ENCODE measurements at places on chromosomes 12 and 14.

- peak; percentile 35 for DNase-seq
These were observed 972 bp downstream of the SAMD4A start for GRCh38 chr14:54567639-54568561.

DNA sequence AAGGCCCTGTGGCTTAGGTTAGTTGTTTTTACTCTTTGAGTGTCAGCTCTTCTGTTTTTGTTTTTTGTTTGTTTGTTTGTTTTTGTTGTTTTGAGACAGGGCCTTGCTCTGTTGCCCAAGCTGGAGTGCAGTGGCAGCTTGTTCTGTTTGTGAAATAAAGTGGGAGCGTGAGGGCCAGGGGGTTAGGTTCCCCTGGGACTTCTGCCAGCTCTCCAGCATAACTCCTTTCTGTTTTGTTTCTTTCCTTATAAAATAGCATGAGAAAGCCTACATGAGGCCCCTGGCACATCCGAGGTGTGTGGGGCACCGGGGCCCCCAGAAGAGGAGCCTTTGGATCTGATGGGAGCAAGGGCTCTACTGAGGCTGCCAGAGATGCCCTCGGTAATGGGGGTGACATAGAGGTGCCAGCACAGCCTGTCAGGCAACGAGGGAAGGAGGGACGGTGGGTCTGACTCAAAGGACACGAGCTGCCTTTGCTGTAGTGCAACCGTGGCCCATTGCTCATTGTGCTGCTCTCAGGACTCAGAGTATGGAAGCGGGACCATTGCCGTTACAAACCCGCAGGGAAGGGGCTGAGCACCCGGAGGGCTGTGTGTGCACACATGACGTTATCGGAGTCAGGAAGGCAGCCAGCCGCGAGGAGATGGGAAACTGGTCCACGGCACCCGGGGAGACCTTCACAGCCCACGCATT, 9.1 kb upstream of the SERPINA11 start:
- no peak for DNase-seq

DNA sequence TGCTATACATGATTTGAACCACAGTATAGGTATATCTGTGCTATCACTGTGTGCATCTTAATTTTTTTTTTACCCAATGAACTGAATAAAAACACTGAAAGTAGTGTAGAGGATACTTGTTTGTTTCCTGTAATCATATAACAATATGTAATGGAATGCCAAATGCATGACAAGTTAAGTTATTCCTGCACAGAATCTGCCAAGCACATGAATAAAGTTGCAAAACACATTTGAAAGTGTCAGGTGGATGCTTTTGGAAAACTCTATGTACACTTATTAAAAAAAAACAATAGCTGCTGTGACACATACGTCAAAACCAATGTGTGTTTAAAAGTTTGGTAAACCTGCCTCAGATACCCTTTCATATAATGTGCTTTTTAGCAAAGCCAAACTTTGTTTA, 1638.1 kb upstream of the SEL1L start:
- no peak for DNase-seq

- DNase-seq, result no peak
These were observed 94.8 kb downstream of the POLR3B start for GRCh38 chr12:106452309-106452708.

GRCh38 chr14:36485773-36486172, 34.3 kb downstream of the NKX2-1 start:
- no peak for DNase-seq

GRCh38 chr12:15196221-15196620, 25.0 kb downstream of the RERG start:
- no peak for DNase-seq

- peak; percentile 89 for DNase-seq
These were observed at the start of gene GPX2 for GRCh38 chr14:64942531-64943111. Gene GPX2 (minus strand): TSS chr14:64942745. CDS start chr14:64942726, 19 bp downstream.

DNA sequence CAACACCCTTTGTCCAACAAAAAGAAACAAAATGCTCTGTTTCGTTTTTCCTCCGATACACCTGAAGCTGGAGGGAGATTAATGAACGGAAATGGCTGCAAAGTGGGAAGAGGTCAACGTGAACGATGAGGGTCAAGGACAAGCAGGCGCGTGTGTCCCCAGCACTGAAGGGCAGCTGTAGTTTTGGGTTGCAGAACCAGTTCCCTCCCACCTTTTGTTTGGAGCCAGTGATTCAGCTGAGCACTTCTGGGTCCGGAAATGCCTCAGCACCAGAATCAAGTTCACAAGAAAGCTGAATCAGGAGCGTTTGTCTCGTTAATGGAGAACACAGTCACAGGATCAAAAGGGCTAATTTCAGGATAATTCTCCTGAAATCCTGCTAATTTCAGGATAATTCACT, 51.1 kb upstream of the PWP1 start:
- no peak for DNase-seq

DNA sequence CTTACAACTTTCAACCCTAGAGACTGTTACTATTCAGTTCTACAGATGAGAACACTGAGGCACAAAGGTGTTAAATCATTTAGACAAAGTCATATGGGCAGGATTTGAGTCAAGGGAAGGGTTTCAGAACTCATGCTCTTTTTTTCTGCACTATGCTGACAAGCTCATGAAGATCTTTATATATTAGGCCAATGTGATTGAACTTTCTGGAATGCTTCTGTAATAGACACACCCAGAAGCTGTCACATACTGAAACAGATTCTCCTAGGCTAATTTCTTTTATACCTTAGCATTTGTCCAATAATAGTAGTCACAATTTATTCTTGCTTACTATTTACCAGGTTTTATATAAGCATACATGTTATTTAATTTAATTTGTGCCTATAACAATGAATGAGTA, 164.0 kb downstream of the ALG10B start:
- no peak for DNase-seq

DNA sequence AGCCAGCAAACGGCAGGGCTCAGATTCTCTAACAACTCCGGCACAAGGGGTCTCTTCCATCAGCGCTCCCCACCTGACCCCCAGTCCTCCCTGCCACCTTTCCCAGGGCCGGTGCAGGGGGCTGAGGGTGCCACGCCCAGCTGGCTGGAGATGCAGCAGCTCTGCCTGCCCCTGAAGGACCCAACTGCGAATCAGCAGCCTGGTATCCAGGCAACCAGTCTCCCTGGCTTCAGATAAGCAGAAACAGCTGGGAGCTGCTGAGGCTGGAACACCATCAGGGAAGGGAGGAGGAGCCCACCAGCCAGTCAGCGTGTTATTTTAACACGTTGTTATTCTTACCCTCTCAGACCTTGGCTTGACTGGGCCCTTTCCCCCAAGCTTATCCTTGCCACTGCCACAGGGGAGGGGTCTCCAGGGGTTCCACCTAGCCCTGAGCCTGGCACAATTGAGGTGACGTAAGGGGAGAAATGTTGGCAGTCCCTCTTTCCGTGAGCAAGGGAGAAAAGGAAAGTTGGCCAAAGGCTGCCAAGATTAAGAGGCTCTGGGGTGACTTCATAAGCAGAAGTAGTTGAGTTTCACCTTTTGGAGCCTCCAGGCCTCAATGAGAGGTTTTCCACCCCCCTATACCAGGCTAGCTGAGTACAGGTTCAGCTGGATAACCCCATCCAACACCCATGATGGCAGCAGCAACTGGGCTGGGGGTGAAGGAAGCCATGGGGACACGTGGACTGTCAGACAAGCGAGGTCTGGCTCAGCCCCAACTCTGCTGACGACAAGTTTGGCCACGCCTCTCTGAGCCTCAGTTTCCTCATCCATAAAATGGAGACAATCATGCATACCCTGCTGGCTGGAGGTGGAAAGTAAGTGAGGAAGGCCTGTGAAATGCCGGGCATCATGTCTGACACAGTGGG, 91.1 kb downstream of the IRF2BPL start:
- no peak for DNase-seq

DNA sequence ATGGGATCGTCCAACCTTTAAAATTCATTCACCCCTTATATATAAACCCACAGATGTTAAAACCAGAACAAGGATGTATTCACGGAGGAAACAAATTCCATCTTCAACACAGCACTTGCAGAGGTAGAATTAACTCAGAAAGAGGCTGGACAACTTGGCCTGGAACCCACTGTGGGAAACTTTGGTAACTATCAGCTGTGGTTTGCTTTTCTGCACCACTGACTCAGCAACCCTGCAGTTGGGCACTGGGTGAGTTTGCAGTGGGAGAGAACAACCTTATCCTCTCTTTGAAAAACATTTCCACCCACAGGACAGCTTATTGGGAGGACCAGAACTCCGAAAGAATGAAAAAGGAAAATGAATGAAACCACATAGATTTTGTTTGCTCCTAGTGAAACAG, 66.3 kb downstream of the ZNF664 start:
- DNase-seq, result no peak

DNA sequence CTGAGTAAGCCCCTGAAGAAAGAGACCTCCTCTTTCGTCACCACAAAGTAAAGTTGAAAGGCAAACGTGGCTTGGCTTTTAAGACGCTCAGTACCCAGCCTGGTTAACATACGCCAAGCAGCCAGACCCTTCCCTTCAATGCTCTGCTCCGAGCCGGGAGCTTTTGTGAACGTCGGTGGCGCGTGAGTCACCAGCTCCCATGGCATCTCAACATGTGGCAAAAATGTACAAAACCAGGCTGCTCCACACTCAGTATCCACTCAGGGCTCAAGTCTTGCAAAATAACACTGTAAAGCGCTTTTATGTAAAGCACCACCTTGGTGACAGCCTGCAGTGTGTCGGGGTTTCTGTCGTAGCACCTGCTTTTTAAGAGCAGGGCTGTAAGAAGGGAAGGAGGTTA, 89.0 kb downstream of the SETD3 start:
- no peak for DNase-seq

- DNase-seq, result no peak
These were observed 9.8 kb upstream of the PCNX1 start for GRCh38 chr14:70897464-70897863.

DNA sequence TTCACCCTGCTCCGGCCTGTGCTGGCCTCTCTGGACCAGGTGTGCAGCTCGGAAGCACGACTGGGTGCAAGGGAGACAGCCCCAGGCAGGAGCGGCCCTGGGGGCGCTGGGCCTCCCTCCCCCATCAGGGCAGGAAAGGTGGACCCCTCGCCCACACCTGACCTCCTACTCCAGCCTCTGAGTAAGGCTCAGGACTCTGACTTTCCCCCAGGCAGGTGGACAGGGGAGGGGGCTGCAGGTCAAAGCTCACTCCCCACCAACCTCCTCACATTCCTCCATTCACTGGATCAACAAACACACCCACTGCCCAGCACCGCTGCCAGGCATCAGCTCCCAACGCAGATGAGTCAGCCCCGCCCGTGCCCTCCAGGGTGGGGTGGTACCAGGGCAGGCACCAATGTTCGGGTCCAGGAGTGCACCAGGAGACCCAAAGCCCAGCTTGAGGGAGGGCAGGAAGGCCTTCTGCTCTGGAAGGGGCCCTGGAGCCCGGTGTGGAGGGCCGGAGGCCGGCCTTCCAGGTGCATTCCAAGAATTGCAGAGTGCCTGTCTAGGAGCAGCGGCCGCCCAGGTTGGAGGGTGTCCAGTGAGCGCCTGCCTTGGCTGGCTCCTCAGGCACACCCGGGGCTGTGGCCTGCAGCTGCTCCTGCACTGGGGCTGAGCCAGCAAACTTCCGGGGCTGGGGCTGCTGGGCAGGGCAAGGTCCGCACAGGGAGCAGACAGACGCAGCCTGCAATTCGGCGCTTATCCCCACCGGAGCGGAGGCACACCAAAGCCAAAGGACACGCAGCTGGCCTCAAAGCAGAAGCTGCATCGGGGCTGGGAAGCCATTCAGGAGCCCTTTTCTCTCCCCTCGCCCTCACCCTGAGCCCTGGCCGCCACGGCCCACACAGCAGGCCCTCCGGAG, 1.6 kb upstream of the INF2 start:
- peak; percentile 86 for DNase-seq

GRCh38 chr14:41824441-41824840, 217.8 kb downstream of the LRFN5 start:
- no peak for DNase-seq

- no peak for DNase-seq
These were observed 138.4 kb upstream of the CDKN3 start for GRCh38 chr14:54258382-54258781.

- no peak for DNase-seq
These were observed 636.1 kb downstream of the KCNH5 start for GRCh38 chr14:62409169-62409568.

GRCh38 chr12:32379213-32379612, 20.1 kb upstream of the FGD4 start:
- no peak for DNase-seq

DNA sequence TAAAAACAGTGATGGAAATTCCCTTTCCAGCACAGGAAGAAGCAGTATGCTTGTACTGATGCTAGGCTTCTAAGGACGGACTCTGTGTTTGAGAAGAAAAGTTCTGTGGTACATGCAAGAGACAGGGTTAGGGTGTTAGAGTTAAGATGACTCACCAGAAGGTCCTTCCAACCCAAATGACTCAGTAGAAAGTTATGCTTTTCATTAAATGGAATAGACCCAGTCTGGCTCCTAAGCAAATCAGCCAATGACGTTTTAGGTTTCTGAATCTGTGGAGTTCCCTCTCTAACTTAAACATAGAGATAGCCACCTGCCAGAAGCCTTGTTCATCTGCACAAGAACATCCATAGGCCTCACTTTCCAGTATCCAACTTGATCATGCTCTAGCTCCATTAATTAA, 5.7 kb downstream of the PTHLH start:
- DNase-seq, result peak; percentile 83

- DNase-seq, result no peak
These were observed 123.5 kb upstream of the NOS1 start for GRCh38 chr12:117484901-117485300.

- DNase-seq, result no peak
These were observed 144.6 kb downstream of the ATP23 start for GRCh38 chr12:58086006-58086405.

DNA sequence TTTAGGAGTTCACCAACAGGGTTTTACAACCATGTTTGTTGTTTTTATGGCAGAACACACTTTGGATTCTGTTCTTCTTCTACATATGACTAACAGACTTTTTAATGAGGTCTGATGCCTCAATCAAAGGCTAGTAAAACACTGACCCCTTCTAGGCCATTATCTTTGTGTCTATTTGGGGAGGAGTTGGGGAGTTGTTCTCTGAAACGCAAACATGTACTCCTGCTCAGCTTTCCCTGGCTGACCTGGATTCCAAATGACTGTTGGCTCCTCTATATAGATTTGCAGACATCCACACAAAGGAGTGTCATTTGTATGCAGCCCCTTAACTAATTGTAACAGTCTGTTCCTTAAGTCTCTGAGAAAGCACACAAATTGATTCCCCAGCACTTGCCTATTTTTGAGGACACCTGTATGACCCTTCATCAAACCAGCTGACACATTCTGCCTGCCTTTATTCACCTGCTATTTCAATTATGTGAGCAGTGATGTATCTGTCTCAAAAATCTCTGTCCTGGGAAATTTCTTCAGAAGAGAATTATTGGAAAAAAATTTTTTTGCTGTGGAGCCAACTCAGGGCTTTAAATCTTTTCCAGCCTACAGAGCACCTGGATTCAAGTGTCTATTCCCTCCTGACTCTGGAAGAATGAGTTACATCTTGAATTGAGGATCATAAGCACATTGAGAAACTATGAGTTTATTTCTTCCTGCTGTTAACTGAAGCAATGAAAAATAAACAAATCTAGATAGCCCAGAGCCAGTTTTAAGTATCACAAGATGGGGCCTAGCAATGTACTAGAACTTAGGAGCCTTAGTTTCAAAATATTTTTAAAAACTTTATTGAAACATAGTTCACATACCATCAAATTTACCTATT, 417.2 kb downstream of the RAD51B start:
- DNase-seq, result no peak

Data from HT-29 (cell line).